NCI-H1105 (cell line): ENCODE measurements at places on chromosomes 6 and 20.

DNA sequence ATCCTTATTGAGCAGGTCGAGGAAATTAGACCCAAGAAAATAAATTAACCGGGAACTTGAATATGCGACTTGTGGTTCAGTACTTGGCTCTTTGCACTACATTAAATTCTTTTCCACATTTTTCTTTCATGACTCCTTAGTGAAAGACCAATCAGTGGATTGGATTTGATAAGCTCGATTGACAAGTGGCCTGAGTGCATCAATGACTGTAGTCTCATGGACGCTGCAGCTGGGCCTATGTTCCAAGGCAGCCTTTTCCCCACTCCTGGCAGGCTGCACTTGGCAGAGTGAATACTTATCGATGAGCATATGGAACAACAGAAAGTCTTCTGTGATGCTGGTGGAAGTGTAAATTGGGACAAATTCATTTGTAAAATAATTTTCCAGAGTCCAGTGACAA is 210.8 kb upstream of the EXOC2 start:
- DNase-seq = no peak

DNA sequence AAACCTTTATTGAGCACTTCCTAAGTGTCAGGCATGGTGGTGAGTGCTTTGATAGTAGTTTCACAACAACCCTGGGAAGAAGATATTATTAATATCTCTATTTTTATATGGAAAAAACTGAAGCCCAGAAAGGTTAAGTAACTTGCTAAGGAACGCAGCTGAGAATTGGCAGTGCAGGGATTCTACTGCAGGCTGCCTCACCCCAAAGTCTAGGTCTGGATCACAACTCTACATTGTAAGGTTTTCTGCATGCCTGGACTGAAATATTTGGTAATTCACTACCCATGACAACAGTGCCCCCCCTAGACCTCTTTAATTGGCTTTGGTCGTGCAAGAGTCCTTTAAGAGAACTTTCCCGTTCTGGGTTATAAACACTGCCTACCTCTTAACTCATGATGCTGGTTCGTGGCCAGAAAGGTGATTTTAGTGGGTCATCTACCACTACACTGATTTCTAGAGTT is 67.1 kb upstream of the KCNQ5 start:
- DNase-seq = no peak

- peak; percentile 49 for DNase-seq
Observed at GRCh38 chr6:108699290-108700041, 138.7 kb downstream of the FOXO3 start.

DNA sequence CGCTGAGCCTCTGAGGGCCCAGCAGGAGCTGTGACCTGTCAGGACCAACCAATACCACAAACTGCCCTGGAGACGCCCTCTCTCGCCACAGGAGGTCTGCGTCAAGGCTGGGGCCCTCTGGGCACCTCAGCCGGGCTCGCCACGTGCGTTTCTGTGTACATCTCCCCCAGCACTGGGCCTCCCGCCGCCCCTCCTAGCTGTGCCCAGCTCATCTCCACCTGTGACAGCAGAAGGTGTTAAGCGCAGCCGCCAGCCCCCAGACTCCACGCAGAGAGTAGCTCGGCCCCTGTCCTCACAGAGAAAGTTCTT is 91.4 kb downstream of the TAF4 start:
- no peak for DNase-seq

DNA sequence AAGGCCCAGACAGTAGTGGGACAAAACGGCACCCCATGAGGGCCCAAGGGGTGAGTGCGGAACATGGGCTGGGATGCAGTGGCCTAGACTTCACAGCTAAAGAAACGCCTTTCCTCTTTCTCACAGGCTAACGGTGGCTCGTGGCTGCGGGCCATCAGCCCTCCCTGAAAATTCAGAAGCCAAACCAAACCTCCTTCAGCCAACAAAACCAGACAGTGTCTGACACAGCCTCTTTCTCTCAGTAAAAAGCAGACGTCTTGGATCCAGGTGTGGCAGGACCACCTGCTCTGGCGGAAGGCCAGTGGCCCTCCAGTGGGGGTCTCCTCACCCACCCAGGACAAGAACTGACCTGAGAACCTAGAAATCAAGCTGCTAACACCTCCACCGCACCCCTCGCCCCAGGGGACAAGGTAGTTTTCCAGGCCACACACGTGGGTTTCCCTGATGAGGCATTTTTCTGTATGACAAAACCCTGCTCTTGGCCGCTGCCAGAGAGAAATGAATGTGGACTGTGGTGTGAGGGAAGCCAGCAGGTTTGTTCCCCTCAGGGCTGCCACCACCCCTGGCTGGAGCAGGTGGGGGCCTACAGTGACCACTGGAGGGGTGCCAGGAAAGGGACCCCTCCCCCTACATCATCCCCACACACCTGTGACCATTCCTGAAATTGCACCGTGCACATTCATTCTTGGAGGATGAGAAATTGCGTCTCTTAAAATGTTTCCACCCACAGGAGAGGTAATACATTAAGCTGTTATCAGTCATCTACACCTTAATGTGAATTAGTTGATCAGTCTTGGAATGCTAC is 76.8 kb upstream of the PIM1 start:
- no peak for DNase-seq

- DNase-seq = no peak
Observed at GRCh38 chr6:96468681-96469224, 52.9 kb upstream of the UFL1 start.

DNA sequence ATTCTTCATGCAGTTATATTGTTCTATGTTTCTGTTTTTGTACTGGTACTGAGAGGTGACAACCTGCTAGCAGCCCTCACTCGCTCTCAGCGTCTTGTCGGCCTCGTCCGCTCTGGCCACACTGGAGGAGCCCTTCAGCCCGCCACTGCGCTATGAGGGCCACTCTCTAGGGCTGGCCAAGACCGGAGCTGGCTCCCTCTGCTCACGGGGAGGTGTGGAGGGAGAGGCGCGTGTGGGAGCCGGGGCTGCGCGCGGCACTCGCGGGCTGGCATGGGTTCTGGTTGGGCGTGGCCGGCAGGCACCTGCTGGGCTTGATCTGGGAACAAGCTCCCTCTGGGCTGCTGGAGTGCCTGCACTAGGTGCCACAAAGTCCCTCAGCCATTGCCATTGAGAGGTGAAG is 1323.8 kb upstream of the EYS start:
- no peak for DNase-seq

GRCh38 chr6:15464211-15464725 is 198.6 kb downstream of the DTNBP1 start:
- DNase-seq = no peak

- DNase-seq = no peak
Observed at GRCh38 chr6:100880149-100880852, 828 bp downstream of the ASCC3 start.

DNA sequence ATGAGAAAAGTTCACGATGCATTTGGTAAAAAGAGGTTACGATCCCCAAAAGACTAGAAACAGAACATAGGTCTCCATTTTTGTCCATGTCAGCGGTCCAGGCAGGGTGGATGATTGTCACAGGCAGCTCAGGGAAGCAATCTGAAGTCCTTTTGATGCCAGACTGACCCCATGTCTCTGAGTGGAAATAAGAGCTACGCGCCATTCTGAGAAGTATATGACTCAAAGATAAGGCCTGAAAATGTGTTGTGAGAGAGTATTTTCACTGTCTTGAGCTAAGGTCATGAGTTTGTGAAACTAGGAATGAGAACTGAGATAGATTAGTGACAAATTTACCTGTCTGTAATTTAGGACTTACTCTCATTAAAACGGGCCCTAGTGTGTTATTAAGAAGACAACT is 69.5 kb downstream of the LYRM4 start:
- no peak for DNase-seq

DNA sequence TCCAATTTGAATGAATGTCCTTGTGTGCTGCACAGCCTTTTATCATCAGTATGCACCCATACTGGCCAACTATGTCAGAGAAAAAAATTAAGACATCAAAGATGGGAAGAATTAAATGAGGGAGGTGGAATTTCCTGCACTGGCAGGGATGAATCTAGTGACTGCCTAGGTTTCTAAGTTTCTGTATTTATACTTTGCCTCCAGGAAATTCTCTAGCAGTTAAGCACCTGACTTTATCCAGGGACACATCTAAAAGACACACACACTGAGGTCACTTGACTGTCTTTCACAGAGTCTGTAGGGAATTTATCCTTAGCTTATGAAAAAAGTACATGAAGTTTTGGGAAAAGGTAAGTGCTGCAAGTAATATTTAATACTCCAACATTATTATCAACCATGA is 636.5 kb upstream of the PTCHD4 start:
- no peak for DNase-seq

DNA sequence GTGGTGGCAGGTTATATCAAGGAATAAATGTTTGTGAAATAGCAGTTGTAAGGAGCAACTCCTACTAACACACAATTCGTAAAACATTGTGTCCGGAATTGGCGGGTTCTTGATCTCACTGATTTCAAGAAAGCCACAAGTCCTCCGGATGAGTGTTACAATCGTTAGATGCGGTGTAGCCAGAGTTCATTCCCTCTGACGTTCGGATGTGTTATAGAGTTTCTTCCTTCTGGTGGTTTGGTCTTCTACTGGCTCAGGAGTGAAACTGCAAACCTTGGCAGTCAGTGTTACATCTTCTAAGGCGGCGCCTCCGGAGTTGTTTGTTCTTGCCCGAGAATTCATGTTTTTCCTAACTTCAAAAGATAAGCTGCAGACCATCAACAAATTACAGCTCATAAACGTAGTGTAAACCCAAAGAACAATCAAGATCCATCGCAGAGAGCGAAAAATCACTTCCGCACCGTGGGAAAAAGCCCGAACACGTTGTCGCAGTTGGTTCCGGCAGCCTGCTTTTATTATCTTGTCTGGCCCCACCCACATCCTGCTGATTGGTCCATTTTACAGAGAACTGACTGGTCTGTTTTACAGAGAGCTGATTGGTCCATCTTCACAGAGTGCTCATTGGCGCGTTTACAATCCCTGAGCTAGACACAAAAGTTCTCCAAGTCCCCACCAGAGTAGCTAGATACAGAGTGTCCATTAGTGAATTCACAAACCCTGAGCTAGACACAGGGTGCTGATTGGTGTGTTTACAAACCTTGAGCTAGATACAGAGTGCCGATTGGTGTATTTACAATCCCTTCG is 58.2 kb downstream of the TRIM27 start:
- peak; percentile 89 for DNase-seq

DNA sequence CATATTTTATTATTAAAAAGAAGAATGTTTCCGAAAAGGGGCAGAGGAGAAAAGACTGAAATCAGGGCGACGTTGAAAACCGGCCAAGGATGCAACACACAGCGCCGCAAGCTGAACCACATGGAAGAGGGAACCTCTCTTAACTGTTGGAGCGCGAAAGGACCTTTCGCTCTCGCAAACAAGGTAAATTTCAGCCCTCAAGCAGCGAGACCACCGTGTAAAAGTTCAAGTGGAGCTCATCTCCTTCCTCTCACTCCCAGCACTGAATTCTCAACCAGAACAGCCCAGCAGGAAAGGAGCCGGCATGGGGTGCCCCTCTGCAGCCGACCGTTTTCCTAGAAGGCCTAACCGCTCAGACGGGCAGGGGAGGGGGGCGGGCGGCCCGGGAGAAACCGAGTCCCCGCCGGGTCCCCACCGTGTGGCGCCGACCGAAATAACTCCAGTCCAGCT is 621 bp downstream of the GPR63 start:
- DNase-seq = no peak

GRCh38 chr6:52503851-52504781 is 72.7 kb downstream of the TRAM2 start:
- DNase-seq = peak; percentile 95
